ENCODE measurements at places on chromosomes 2 and 18.

DNA sequence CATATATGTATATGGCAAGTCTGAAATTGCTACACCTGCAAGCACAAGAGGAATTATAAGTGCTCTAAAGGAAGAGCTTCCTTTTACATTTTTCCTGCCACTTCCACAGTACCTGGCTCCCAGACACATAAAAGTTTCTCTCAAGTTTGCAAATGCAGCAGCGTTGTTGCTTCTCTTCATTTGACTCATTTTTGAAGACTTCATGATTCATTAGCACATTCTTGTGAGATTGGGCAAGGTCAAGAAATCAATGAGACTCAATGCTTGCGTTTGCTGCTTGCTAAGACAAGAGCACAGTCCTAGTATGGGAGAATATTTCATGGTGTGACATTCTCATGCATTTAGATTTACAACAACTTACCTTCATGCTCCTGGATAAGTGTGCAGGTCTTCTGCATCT lies 42.6 kb upstream of the PDCL3 start:
- no peak for DNase-seq
- no peak overlapping the region for H3K27ac ChIP-seq
- H3K4me3 ChIP-seq, result no peak overlapping the region
- peaks cover 5% of the 10 kb centered on the region for H3K27me3 ChIP-seq

GRCh38 chr2:23685181-23685580 lies 241.7 kb downstream of the ATAD2B start:
- no peaks in the 10 kb centered on the region for H3K27me3 ChIP-seq
- no peaks in the 10 kb centered on the region for H3K4me1 ChIP-seq
- H3K4me3 ChIP-seq, result no peak overlapping the region
- DNase-seq, result no peak

GRCh38 chr2:173955004-173955403 lies 10.2 kb downstream of the SP3 start:
- no peak overlapping the region for H3K27ac ChIP-seq
- H3K4me1 ChIP-seq, result peaks cover 81% of the 10 kb centered on the region
- no peak for DNase-seq
- H3K36me3 ChIP-seq, result peaks cover 52% of the 10 kb centered on the region

DNA sequence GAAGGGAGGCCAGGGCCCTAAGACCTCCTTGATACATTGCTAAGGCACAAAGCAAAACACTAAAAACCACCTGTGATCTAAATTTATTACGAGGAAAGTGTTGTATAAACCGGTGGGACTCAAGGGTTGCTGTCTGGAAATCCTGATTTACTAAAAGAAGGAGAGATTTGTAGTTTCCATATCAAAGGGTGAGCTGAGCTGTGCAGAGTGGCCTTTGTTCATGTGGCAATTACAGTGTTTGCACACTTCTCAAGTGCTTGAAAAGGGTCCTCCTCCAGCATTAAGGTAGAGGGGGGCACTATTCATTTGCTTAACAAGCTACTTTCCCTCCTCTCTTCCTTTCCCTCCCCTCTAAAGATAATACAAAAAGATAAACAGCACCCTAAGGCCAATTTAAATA lies 30.5 kb upstream of the ITGA4 start:
- peaks cover 27% of the 10 kb centered on the region for H3K4me1 ChIP-seq
- H3K4me3 ChIP-seq, result no peak overlapping the region
- no peaks in the 10 kb centered on the region for H3K36me3 ChIP-seq
- H3K27ac ChIP-seq, result no peak overlapping the region
- H3K27me3 ChIP-seq, result no peaks in the 10 kb centered on the region

DNA sequence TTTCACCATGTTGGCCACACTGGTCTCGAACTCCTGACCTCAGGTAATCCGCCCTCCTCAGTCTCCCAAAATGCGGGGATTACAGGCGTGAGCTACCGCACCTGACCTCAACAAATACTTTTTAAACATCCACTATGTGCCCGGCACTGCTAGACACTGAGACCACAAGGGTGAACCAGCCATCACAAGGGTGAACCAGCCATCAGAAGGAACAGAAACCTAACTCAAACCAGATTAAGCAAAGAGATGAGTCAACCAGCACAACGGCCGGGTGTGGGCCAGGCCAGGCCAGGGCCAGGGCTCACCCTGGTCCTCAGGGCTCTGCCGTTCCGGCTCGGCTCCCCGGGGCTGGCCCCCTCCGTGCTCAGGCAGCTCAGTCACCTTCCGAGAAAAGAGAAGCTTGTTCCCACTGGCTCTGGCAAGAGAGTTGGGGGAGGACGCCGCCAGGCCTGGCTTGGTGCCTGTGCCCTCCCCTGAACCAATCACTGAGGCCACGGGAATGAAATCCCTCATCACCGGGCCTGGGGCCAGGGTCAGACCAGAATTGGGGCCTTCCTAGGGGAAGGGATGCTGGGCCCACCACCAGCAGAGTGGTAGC lies 4.4 kb downstream of the TEX44 start:
- H3K36me3 ChIP-seq, result no peaks in the 10 kb centered on the region
- H3K27ac ChIP-seq, result no peak overlapping the region
- DNase-seq, result no peak
- H3K27me3 ChIP-seq, result peaks cover 5% of the 10 kb centered on the region
- no peak overlapping the region for H3K4me3 ChIP-seq
- H3K4me1 ChIP-seq, result peaks cover 6% of the 10 kb centered on the region

GRCh38 chr2:68746408-68746807 lies 11.8 kb downstream of the ARHGAP25 start:
- no peaks in the 10 kb centered on the region for H3K27me3 ChIP-seq
- H3K4me3 ChIP-seq, result no peak overlapping the region
- peak overlapping the region; percentile 5 for H3K27ac ChIP-seq
- peaks cover 48% of the 10 kb centered on the region for H3K36me3 ChIP-seq

- no peak overlapping the region for H3K4me3 ChIP-seq
- no peaks in the 10 kb centered on the region for H3K36me3 ChIP-seq
- H3K27ac ChIP-seq, result no peak overlapping the region
- no peaks in the 10 kb centered on the region for H3K27me3 ChIP-seq
Observed at GRCh38 chr18:26926066-26926675, 60.7 kb upstream of the AQP4 start.

DNA sequence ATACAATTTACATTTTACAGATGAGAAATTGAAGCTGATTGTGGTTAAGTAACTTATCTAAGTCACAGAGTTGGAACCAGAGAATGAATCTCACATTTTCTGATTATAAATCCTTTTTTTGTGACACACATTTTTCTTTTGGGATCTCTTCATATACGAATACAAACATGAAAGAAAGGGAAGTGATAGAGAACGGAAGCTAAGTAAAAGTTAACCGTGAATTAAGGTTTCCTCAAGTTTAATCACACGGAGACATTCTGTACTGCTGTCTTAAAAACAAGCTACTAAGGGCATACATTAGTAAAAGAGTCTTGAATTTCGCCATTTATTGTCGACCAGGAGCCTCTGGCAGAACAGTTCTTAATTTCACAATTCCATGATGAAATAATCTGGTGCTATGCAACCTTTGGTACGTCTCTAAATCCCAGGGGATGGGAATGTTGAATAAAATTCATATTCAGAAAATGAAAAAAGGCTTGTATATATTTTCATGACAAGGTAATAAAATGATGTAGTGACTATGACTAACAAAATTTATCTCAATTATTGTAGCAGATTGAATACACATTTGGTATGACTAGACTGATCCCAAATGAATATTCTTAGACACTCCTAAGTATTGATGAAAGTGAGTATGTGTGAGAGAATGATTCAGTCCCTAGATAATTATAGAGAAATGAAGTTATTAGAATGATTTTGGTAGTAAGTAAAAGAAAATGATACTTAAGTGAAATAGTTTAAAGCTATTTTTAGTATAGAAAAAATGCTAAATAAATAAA lies 40.3 kb upstream of the ZSWIM2 start:
- H3K36me3 ChIP-seq, result no peaks in the 10 kb centered on the region
- no peaks in the 10 kb centered on the region for H3K4me1 ChIP-seq
- H3K27ac ChIP-seq, result no peak overlapping the region

- no peak overlapping the region for H3K4me3 ChIP-seq
- H3K36me3 ChIP-seq, result no peaks in the 10 kb centered on the region
- no peaks in the 10 kb centered on the region for H3K4me1 ChIP-seq
- no peak for DNase-seq
- no peak overlapping the region for H3K27ac ChIP-seq
Observed at GRCh38 chr18:55034742-55035141, 75.5 kb upstream of the CCDC68 start.

DNA sequence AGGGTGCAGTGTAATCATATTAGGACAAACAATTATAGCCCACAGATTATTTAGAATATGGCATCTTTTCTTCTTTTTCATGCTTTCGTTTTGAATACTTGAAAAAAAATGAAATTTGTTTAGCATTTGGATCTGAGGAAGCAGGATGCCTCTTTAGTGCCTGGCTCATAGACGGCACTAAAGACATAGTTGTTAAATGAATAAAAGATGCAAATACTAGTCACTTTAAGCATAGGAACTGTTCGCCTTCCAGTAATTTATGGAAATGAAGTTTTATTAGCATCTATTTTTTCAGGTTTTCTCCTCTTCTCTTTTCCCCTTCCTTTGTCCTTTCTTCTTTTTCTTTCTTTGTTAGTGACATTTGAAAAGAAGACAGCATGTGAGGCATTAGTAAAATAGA lies 80.4 kb downstream of the CHST9 start:
- H3K4me1 ChIP-seq, result no peaks in the 10 kb centered on the region
- H3K27me3 ChIP-seq, result no peaks in the 10 kb centered on the region
- no peak for DNase-seq

GRCh38 chr2:67792191-67792590 lies 270.6 kb downstream of the C1D start:
- H3K4me3 ChIP-seq, result no peak overlapping the region
- H3K27ac ChIP-seq, result no peak overlapping the region
- H3K4me1 ChIP-seq, result no peaks in the 10 kb centered on the region
- H3K36me3 ChIP-seq, result no peaks in the 10 kb centered on the region

- H3K27ac ChIP-seq, result no peak overlapping the region
- no peak for DNase-seq
- no peaks in the 10 kb centered on the region for H3K4me1 ChIP-seq
- peaks cover 3% of the 10 kb centered on the region for H3K27me3 ChIP-seq
- H3K4me3 ChIP-seq, result no peak overlapping the region
Observed at GRCh38 chr2:180692322-180692721, 288.1 kb upstream of the UBE2E3 start.

- H3K27ac ChIP-seq, result no peak overlapping the region
- no peak for DNase-seq
- peaks cover 12% of the 10 kb centered on the region for H3K36me3 ChIP-seq
- no peak overlapping the region for H3K4me3 ChIP-seq
Observed at GRCh38 chr18:62944454-62944853, 229.1 kb downstream of the PHLPP1 start.

- H3K27me3 ChIP-seq, result peaks cover 4% of the 10 kb centered on the region
- peaks cover 6% of the 10 kb centered on the region for H3K36me3 ChIP-seq
- peaks cover 28% of the 10 kb centered on the region for H3K4me1 ChIP-seq
- H3K27ac ChIP-seq, result no peak overlapping the region
- H3K4me3 ChIP-seq, result no peak overlapping the region
Observed at GRCh38 chr2:233329489-233330135, 22.0 kb downstream of the SAG start.

DNA sequence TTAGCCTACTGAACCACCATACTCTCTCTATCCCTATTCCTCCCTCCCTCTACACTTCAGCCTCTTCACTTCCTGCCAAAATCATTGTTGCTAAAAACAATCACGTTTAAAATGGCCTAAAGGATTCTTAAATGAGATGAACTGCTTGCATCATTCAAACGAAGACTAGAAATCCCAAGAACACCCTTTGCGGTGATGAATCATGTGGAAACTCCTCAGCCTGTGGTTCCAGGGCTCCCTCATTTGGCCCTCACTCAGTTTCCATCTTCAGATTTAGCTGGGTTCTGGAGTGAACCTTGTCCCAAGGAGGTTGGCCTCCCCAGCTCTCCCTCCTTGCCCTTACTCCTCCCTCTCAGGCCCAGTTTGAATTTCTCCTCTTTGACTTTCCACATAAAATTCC lies 125.6 kb upstream of the CDC42EP3 start:
- no peak overlapping the region for H3K4me3 ChIP-seq
- no peak overlapping the region for H3K27ac ChIP-seq
- peaks cover 4% of the 10 kb centered on the region for H3K4me1 ChIP-seq
- DNase-seq, result no peak
- no peaks in the 10 kb centered on the region for H3K36me3 ChIP-seq
- peaks cover 4% of the 10 kb centered on the region for H3K27me3 ChIP-seq

- peaks cover 8% of the 10 kb centered on the region for H3K27me3 ChIP-seq
- no peak overlapping the region for H3K27ac ChIP-seq
- H3K4me1 ChIP-seq, result no peaks in the 10 kb centered on the region
- no peaks in the 10 kb centered on the region for H3K36me3 ChIP-seq
- no peak for DNase-seq
Observed at GRCh38 chr2:38933653-38934052, 44.0 kb downstream of the ARHGEF33 start.
